Stimulated activated CD8-positive, alpha-beta memory T cell treated with anti-CD3 and anti-CD28 coated beads, Interleukin-4, amount 100 ng/mL, for 24 hours (primary cell): ENCODE measurements at places on chromosomes 1 and 21.
A peak's percentile ranks its signal among the peaks of the same experiment; 100 is the strongest.

GRCh38 chr1:212488436-212489283 lies 55.9 kb downstream of the NENF start:
- DNase-seq: peak; percentile 9

GRCh38 chr1:99503276-99503747 lies 142.6 kb upstream of the PALMD start:
- no peak for DNase-seq

DNA sequence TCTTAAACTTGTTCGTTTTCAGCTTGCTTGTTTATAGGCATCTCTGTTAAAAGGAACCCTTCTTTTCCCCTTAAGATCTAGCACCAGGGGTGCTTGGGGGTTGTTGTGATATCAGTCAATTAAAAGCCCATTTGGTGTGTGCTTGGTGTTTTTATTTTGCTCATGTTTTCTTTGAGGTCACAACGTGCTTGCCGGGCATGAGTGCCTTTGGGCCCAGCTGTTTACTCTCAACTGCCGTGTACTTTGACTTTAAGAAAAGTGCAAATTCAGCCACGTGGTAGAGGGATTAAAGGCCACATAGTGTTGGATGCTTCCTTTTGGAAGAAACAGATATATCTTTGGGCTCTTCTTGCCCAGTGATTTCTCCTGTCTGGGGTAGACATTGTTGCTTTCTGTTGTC lies 10.5 kb downstream of the ARID1A start:
- DNase-seq: no peak

GRCh38 chr1:15885269-15885668 lies 37.8 kb downstream of the SPEN start:
- no peak for DNase-seq

DNA sequence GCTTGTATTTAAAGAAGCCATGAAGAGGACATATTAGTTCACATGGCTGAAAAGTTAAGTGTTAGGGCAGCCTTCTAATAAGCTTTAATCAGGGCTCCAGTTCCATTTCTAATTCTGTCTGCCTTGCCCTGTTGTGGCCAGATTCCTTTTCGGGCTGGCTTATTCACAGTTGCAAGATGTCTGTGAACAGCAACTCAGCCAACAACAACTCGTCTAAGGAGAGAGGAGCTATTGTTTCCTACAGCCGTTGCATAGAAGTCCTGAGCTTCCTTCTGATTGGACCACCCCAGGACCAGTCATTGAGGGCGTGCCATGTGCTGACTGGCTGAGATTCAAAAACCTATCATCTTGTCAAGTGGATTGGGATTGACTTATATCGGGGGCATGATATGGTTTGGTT lies 18.6 kb upstream of the COQ8A start:
- DNase-seq: no peak

- DNase-seq: no peak
These were observed 79.4 kb downstream of the PAPPA2 start for GRCh38 chr1:176542352-176542751.
